EL (cell line): ENCODE measurements at places on chromosomes 11 and 22.

GRCh38 chr22:19396934-19397733, 34.4 kb downstream of the HIRA start:
- no peak for DNase-seq

DNA sequence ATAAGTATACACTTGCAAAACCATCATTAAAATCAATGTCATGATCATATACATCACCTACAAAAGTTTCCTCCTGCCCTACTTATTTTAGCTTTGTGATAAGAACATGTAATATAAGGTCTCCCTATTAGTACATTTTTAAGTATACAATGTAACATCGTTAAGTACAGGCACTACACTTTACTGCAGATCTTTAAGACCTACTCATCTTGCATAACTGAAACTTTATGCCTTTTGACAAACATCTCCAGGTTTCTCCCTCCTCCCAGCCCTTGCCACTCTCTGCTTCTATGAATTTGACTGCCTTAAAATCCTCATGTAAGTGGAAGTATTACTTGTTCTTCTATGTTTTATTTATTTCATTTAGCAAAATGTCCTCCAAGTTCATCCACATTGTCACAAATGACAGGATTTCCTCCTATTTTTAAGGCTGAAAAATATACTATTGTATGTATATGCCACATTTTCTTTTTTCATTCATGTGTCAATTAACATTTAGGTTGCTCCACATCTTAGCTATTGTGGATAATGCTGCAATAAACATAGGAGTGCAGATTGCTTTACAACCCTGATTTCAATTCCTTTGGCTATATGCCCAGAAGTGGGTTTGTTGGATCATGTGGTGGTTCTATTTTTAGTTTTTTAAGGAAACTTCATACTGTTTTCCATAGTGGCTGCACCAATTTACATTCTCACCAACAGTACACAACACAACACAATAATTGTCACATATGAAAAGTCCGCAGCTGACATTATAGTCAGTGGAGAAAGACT, 471.1 kb upstream of the ANO3 start:
- no peak for DNase-seq

GRCh38 chr11:31813391-31814175, 2.5 kb upstream of the PAX6 start:
- DNase-seq, result no peak

DNA sequence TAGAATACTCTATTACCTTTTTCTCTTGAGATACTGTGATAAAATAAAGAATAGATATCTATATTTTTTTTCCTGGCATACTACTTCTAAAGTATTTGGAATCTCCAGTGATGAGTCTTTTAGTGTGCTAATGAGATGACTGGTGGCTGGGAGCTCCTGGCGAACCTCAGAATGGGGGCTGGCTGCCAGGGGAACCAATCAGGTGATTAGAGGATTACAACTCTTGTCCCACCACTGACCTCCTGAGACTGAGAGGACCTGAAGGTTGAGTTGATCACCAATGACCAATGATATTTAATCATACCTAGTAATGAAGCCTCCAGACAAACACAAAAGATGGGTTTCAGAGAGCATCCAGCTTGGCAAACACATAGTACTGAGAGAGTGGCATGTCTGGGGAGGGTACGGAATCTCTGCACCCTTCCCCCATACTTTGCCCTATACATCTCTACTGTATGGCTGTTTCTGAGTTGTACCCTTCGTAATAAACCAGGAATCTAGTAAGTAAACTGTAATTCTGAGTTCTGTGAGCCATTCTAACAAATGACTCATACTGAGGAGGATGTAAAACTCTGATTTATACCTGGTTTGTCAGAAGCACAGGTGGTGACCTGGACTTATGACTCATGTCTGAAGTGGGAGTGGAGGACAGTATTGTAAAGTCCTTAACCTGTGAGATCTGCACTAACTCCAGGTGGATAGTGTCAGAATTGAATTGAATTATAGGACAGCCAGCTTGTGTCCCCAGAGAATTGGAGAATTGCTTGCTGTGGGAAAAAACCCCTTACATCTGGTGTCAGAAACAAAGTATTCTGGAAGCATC, 325.3 kb upstream of the LRRC4C start:
- DNase-seq, result no peak

DNA sequence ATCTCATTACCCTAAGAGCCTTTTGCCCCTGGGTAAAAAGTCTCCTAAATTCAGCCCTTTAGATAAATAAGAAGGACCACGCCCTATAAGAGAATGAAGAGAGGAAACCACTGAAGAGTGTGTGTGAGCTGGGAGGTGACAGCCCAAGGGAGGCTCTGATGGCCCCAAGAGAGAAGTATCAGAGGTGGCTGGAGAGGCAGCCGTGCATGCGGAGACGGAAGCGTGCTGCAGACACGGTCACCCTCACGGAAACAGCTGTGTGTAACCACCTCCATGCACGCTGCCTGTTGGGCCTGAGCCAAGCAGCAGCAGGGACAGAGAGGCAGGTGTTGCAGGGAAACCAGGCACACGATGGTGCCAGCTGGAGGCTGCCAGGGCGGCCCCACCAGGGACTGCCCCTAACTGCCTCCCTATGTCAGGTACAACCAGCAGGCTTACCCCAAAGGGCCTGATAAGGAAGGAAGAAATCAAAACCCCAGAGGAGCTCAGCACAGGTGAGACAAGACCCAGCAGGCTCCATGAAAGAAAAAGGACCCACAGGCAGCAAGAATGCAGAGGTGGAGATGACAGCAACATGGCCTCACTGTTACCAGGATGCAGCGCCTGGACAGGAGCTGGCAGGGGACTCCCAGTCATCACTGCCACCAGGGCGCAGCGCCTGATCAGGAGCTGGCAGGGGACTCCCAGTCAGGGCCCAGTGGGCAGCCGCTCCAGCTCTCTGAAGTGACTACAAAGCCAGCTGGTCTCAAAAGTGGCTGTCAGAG, 7.8 kb downstream of the LARGE2 start:
- no peak for DNase-seq

GRCh38 chr11:134228625-134229024, 4.2 kb downstream of the VPS26B start:
- DNase-seq, result peak; percentile 80

DNA sequence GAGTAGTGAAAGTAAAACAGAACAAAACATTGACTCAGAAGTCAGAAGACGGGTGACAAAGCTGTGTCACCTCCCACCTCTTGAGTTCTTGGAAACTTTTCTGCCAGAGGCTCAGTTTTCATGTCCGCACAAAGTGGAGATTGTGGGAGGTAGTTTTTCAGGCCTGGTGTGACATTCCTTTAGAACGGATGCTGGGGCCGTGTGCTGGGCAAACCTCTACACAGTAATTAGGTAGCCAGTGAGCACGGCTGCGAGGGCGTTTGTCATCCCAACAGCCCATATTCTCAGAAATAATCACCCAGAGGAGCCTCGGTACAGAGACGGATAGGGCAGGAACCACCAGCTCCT, 1054.4 kb downstream of the TBC1D22A start:
- DNase-seq, result no peak

DNA sequence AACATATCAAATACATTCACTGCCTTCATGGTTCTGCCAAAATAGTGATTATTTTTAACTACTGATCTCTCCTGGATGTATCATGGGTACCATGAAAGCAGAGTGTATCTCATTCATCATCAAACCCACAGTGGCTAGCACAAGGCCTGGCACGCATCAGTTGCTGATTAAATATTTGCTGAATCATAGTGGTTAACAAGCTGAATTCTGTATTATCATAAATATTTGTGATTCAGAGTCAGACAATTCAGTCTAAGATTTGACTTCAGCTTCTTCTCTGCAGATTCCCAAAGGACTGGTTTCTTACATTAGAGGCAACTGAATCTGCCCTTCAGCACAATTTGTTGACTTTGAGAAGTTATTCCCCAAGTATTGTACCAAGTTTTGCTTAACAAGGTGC, 715.8 kb upstream of the LRRC4C start:
- peak; percentile 1 for DNase-seq

DNA sequence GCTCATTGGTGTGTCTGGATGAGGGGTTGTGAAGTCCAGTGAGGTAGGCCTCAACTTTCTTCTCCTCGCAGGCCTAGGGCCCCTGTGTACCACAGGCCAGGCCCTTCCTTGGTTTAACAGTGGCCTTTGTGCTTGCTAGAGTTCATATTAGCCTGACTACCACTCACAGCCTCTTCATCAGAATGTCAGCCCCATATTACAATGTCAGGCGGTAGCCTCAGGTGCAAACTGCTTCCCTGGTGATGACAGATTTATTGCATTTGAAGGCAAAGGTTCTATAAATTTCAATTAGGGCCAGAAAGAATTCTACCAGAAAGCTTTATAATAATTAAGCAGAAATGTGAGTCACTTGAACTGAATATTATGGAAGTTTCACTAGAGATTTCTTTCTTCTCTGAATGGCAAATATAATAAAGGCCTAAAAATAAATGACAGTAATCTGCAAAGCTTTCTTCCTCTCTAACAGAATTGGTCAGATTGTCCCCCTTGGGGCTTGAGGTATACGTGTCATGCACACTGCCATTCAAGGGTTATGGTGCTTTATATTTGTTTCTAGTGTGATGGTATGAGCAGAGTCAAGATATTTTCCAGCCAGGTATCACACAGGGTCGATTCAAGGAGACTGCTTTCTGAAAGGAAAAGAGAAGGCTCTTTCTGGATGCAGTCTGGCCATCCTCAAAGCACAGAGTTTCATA, 210.3 kb downstream of the CWF19L2 start:
- DNase-seq, result no peak

GRCh38 chr22:31621507-31622124, 40.4 kb downstream of the PISD start:
- no peak for DNase-seq

GRCh38 chr22:37794376-37794775, 13.4 kb upstream of the GCAT start:
- no peak for DNase-seq

DNA sequence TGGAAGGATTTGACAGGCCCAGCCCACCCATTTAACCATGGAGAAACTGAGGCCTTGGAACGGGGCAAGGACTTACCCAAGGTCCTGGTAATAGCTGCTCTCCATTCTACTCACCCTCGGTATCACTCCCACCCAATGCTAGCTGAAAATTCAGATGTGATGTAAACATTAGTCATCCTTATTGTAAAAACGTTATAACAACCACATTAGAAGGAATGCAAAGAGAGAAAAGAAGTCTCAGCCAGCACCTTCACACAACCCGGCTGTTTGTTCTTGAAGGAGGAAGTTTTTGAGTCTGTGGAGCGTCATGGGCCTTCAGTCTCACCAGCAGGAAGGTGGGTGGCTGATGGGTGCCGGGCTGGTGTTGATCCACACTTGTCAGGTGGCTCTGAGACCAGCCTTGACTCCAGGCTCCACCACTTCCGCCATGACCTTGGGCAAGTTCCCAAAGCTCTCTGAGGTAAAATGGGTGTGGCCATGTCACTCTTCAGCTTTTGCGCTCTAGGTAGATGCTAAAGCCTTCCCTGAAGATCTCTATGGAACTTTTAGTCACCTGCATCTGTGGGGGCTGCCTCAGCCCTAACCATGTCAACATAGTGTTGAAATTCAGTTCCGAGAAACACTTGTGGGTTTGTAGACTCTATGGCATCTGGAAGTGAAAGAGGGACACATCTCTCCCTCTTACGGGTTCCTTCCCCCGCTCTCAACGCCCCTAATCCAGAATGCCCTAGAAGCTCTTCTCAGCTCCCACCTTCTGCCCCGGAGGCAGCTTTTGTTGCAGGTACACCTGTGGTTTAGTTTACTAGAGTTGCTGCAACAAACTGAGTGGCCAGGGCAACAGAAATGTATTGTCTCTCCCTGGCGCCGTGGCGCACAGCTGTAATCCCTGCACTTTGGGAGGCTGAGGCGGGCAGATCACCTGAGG, 14.8 kb downstream of the CD6 start:
- peak; percentile 46 for DNase-seq

DNA sequence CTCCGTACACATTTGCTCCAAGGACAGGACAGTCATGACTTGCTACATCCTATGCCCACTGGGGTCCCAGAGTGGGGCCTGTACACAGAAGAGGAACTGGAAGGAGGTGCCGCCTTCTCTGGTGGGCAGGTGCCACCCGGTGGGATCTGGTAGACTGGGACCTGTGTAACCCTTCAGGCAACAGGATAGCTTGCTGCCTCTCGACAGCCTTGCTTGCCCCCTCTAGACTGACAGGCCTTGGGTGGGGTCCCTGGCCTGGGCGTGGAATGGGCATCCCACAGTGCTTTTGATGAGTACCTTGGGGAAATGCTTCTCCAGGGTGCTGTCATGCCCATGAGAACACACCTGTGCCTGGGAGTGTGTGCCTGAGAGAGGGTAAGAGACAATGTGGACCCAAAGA, 15.8 kb downstream of the SHANK3 start:
- DNase-seq, result no peak

GRCh38 chr22:27602390-27602789, 199.2 kb downstream of the MN1 start:
- no peak for DNase-seq

- no peak for DNase-seq
Measured at GRCh38 chr11:86484795-86485166, 110.1 kb downstream of the CCDC81 start.

- DNase-seq, result peak; percentile 97
Measured at GRCh38 chr11:128458321-128458720, 129.0 kb downstream of the ETS1 start.

DNA sequence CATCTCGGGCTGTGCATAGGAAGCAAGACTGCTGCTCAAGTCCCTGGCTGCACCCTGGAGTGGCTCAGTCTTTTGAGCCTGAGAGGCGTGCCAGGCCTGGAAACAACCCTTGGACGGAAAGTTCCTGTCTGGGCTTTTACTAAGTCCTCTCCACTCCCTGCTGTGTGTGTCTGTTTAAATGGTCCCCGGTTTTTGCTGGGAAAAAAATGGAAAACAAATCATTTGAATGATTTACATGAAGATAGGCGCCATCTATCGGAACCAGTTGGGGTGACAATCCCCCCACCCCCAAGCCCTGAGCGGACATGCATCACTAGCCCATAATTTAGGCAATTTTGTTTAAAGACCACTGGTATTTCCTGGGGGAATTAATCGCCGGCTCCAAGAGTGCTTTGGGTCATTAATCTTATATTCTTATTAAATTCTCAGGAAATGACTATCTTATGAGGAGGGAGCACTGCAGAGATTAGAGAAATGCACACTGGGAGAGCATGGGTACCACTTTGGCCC, 2.7 kb upstream of the GAB2 start:
- DNase-seq, result peak; percentile 85

- no peak for DNase-seq
Measured at GRCh38 chr11:115665175-115665821, 161.1 kb upstream of the CADM1 start.

DNA sequence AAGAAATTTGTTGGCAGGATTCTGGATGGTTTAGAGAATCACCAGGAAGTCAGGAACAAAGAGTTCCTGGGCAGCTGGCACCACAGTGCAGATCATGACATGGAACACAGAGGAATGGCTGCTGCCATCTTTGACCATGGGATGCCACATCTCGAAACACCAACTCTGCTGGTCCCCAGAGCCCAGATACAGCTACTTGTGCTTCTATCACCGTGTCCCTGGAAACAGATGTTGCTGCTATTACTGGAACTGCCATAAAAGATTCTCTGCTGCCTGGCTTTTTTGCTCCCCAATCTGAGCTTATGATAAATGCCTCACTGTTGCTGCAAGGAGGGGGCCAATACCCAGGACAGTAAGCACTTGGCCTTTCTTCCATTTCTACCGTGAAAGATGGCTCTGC, 185.2 kb downstream of the CSNK2A3 start:
- no peak for DNase-seq
